ENCODE measurements at places on chromosomes 2 and 18. TPM values are rescaled to one million over a fixed set of nuclear protein-coding genes. Genes with fewer than 3 reads are reported as not detected.

Gene PROKR1
- not detected for total RNA-seq

DNA sequence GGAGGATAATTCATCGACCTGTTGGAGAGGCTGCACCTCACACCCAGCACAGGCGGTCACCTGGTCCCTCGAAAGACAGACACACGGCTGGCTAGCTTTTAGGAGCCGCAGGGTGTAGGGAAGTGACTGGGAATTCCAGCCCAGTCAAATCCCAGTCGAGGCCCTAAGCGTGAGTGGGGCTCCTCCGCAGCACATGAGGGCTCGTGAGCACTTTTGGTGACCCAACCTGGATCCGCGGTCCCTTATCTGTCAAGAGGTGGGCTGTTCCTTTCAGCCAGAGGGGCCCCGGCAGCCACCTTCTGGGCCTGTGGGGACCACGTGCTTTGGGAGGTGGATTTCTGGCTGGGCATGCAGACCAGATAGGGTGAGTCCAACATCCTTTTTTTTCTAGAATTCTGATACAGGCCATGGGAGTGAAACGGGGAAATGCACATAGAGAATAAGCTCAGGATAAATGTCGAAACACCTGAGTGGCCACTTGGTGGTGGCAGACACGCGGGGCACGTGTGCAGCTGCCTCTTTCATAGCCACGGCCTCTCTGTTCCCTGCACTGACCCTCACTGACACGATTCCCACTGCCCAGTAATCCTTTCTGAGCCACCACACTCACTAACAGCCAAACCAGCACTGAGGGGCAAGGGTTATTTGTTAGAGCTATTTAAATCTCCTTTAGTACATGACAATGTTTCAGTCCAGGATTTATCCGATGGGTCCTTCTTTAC lies 148.4 kb upstream of the PXDN start:
- no peak for DNase-seq

- no peak for DNase-seq
Measured at GRCh38 chr18:70553936-70554260, 265.1 kb downstream of the SOCS6 start.

DNA sequence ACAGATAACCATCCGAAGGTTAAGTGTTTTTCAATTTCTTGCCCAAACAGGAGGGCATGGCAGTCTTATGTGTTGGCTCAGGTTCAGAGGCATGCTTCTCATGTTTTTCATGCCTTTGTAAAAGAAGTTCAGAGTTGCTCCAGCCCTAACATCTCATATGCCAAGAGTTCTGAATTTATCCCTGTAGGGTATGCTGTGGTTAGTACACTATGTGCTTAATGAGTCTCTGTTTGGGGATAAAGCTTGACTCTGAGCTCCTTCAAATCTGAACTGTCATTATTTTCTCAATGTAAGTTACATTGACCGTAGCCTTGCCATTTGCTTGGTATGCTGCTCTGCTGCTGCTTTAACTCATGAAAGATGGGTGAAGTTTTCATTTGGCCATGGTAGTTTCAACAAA lies 67.9 kb upstream of the PNPT1 start:
- DNase-seq, result peak; percentile 9

All from tibial nerve (tissue), 4 donors.